ENCODE measurements at places on chromosomes 6 and 20. TPM values are rescaled to one million over a fixed set of nuclear protein-coding genes. Genes with fewer than 3 reads are reported as not detected.

DNA sequence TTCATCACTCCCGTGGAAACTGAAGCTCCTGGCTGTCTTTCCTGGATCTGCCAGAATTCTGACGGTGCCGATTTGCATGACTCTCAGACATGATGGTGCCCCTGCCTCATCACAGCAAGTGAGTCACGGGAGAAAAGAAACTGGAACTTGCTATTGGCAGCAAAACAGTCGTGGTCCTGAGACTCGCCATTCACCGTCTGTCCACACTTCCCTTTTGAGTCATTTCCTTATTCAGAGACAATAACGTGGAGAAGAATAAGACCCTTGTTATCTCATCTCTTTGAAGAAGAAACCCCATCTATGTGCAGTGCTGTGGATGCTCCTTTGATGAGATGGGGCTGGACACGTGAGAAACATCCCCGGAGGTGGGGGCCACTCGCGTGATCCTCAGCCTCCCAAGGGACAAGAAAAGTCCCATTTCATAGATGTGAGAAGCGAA lies 4.2 kb downstream of the GPR31 start:
- H3K4me3 ChIP-seq, result no peak overlapping the region

The BMP6 gene
- 1.3 TPM for total RNA-seq

DNA sequence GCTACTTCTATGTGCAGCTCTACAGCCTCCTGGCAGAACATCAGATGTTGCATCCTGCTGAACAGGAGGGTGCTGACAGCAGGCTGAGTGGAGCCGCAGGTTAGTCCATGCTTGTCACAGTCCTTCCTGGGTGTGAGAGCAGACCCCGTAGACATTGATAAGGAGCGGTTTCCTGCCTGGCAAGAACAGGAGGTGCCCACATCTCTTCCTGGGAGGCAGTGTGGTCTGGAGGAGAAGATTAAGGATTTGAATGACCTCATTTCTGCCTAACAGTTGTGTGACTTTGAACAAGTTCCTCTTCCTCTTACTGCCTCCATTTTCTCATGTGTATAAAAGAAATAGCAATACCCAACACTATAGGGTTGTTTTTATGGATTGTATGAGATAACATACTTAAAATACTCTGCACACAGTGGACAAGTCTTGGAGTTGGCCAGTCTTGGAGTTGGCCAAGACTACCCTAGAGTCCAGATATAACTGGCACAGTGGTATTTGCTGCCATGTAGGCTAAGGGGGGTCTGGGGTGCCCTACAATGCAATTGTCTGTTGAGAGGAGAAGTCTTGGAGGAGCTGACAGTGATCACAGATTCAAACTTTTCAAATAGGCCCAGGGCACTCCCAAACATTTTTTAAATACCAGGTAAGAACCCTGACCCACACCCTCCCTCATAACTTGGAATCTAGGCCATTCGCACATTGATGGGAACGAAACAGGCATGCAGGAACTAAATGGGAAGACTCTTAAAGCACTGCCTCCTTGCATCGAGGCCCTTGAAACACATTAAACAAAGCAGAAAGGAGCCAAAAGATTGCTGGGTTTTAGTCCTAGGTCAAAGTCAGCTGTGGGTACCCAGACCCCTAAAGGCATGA lies 32.6 kb upstream of the TBC1D7 start:
- H3K4me1 ChIP-seq, result peaks cover 7% of the 10 kb centered on the region
- no peaks in the 10 kb centered on the region for H3K36me3 ChIP-seq
- H3K27ac ChIP-seq, result no peak overlapping the region

The DDR1 gene
- 42.4 TPM for total RNA-seq

DNA sequence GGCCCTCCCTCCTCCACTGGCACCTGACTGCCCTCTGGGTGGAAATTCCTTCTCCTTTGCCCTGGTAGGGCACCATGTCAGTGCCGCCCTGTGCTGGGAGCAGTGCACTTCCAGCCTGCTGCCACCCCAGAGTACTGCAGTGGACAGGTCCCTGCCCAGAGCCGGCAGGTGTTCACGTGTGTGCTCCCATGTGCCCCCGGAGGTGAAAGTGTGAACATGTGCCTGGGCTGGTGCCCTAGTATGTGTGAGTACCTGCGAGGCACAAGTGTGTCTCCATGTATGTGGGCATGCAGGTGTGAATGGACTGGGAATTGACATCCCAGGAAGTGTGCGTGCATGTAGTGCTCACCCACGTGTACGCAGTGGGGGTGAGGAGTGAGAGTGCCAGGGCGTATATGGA lies 29.4 kb downstream of the SDCBP2 start:
- no peak for DNase-seq
- peaks cover 5% of the 10 kb centered on the region for H3K36me3 ChIP-seq
- H3K4me3 ChIP-seq, result no peak overlapping the region
- H3K4me1 ChIP-seq, result peaks cover 3% of the 10 kb centered on the region
- H3K27me3 ChIP-seq, result no peaks in the 10 kb centered on the region

- peaks cover 16% of the 10 kb centered on the region for H3K4me1 ChIP-seq
- no peak overlapping the region for H3K27ac ChIP-seq
- peak; percentile 59 for DNase-seq
Measured at GRCh38 chr20:62675156-62675876, 33.0 kb downstream of the SLCO4A1 start.

The CALHM6 gene
- total RNA-seq, result 3.8 TPM

DNA sequence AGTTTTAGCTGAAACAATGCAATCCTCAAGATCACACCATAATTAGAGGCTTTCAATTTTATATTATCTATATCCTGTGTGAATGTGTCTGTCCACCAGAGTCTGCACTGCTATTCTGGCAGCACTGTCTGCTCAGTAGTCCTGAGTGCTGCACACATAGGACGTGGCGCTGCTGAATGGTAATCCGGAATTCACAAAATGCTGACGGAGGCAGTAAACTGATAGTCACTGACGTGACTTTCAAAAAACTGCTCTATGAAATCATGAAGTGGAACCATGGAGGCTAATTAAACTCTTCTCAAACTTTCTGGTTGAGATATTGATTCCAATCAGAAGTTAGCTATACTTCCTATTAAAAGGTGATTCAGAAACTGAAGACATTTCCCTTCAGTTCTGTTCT lies 190.8 kb upstream of the NOX3 start:
- H3K4me1 ChIP-seq, result no peaks in the 10 kb centered on the region
- DNase-seq, result peak; percentile 23
- no peak overlapping the region for H3K27ac ChIP-seq
- H3K4me3 ChIP-seq, result no peak overlapping the region

The BPIFB2 gene
- not detected for total RNA-seq

All from muscle of leg (tissue), 16 donors.